ENCODE measurements at places on chromosomes 7 and 10. TPM values are rescaled to one million over a fixed set of nuclear protein-coding genes. Genes with fewer than 3 reads are reported as not detected.

SGCE gene
- 92.5 TPM for total RNA-seq

TRIM50 gene
- total RNA-seq = not detected

DNMBP gene
- 37.6 TPM for total RNA-seq

FOXK1 gene
- 45.2 TPM for total RNA-seq

GBX1 gene
- not detected for total RNA-seq

PTF1A gene
- not detected for total RNA-seq

TUBGCP2 gene
- total RNA-seq = 38.7 TPM

ADCY1 gene
- total RNA-seq = 1.2 TPM

NKX2-3 gene
- not detected for total RNA-seq

ZNF716 gene
- total RNA-seq = not detected

HPS1 gene
- total RNA-seq = 51.4 TPM

EGFR gene
- total RNA-seq = 116 TPM

VAX1 gene
- total RNA-seq = not detected

PNLIP gene
- total RNA-seq = not detected

CTAGE8 gene
- total RNA-seq = 0.94 TPM

PDGFA gene
- 66.0 TPM for total RNA-seq

LMTK2 gene
- total RNA-seq = 34.5 TPM

C10orf67 gene
- not detected for total RNA-seq

TRIM24 gene
- 14.3 TPM for total RNA-seq

KMT2C gene
- total RNA-seq = 68.9 TPM

BMPER gene
- total RNA-seq = 1.0 TPM

CLRN3 gene
- total RNA-seq = not detected

LIPF gene
- not detected for total RNA-seq

GHRHR gene
- not detected for total RNA-seq

CH25H gene
- 0.93 TPM for total RNA-seq

HTR7 gene
- total RNA-seq = 0.20 TPM

FAM24B gene
- total RNA-seq = not detected

NPC1L1 gene
- 0.27 TPM for total RNA-seq

PNLIPRP1 gene
- not detected for total RNA-seq

PPP1R3C gene
- total RNA-seq = 83.3 TPM

PPP1R9A gene
- total RNA-seq = 48.4 TPM

GNGT1 gene
- total RNA-seq = not detected

TBX20 gene
- not detected for total RNA-seq

ARL3 gene
- 8.6 TPM for total RNA-seq

FOXI2 gene
- 0.13 TPM for total RNA-seq

RHOBTB1 gene
- total RNA-seq = 15.5 TPM

RBM33 gene
- total RNA-seq = 25.2 TPM

TUBB8 gene
- not detected for total RNA-seq

SERPINE1 gene
- 75.3 TPM for total RNA-seq

PARP12 gene
- 11.9 TPM for total RNA-seq

SRGN gene
- 66.7 TPM for total RNA-seq

NUTM2A gene
- 2.7 TPM for total RNA-seq

CDHR3 gene
- 27.6 TPM for total RNA-seq
